ENCODE measurements at places on chromosomes 2 and 18.
A peak's percentile ranks its signal among the peaks of the same experiment; 100 is the strongest.

GRCh38 chr2:239975665-239976064 lies 49.5 kb downstream of the NDUFA10 start:
- DNase-seq, result no peak

- DNase-seq, result no peak
Observed at GRCh38 chr2:197308996-197309690, 1.4 kb downstream of the ANKRD44 start.

DNA sequence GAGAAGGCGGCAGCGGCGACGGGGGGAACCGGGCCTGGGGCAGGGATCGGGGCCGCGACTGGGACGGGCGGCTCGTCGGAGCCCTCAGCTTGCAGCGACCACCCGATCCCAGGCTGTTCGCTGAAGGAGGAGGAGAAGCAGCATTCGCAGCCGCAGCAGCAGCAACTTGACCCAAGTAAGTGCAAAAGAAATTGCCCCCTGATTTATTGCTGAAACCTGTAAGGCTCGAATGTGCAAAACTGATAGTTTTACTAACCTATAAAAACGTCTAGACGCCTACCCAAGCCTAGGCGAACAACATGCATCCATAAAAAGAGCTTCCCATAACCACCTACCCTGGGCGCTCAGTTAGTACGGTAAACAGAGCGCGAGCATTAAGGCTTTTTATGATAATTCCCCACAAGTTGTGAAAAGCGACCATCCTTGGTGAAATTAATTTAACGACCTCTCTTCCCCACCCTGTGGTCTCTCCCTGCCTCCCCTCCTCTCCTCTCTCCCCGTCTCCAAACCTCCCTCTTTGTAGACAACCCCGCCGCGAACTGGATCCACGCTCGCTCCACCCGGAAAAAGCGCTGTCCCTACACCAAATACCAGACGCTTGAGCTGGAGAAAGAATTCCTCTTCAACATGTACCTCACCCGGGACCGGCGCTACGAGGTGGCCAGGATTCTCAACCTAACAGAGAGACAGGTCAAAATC lies 1.0 kb downstream of the HOXD9 start:
- DNase-seq, result no peak

- DNase-seq, result no peak
Observed at GRCh38 chr2:130911996-130912395, 75.3 kb downstream of the ARHGEF4 start.

DNA sequence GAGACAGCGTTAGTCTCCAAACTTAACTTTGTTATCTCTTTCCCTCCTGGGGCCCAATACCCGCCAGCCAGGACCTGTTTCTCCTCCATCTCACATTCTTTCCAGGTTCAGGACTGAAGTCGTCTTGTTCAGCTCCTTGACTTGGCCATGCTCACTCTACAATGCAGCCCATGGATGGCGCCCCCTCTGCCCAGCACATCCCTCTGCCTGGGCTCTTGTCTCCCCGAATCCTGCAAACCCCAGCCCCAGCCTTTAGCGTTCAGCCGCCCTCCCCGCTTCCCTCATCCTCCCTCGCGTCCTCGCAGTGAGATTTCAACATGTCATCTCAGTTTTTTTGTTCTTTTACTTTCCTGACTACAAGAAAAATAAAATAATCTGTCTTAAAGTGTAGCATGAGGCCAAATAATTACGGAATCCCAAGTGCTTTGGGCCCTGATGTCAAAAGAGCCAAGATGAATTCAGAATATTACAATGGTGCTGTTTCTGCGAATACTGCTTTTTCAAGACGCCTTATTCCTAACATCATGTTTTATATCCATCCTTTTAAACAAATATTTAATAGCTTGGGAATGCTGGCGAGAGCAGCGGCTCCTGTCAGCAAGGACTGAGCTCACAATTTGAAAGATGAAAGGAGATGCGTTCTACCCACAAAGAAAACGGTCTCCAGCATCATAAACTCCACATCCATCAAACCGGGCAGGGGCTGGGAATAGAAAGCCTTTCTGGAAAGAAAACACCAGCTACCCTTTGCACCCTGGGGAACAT lies 1.0 kb downstream of the FAM178B start:
- DNase-seq, result no peak

DNA sequence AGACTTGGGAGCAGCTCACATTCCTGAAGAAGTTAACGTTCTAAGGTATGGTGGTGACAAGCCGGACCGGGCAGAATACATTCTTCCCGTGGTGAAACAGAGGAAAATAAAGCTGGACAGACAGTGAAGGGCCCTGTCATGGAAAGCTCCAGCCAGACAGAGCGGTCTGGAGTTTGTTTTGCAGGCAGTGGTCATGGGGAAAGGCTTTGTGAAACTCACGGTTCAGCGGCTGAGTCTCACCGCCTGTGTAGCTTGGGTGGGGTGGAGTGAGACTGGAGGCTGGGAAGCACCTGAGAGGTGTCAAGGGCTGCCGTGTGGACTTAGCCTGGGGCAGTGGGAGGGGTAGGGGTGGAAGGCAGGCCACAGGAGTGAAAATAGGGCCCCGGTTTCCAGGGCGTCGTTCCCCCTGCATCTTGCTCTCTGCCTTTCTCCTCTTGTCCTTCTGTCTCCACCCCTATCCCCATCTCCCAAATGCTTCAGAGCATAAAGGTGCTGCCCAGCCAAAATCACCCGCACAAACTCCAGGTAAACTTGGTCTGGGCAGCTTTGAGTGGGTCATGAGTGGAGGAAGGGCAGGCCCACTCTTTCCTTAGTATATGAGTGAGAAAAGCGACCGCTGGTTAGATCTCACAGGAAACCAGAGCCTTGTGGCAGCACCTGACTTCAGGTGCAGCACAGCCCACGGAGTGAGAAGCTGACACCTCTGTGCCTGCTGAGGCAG lies 11.4 kb upstream of the SLC20A1 start:
- DNase-seq, result no peak

GRCh38 chr18:79549638-79550000 lies 130.0 kb upstream of the CTDP1 start:
- no peak for DNase-seq

DNA sequence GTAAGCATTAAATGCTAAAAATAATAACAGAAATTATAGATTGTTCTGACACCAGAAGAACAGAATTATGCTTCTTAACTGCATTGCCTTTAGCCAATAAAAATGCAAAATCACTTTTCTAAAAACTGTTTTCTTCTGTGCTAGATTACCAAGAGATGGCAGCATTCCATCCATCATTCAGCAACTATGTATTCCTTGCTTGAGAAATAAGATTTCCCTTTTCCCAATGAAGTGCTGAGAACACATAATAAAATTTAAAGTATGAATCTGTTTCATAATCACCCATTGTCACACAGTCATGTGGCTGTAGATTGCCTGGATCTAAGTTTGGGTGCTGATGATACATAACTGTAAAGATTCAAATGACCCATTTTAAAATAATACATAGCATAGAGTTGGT lies 504.2 kb downstream of the TDRD15 start:
- no peak for DNase-seq

DNA sequence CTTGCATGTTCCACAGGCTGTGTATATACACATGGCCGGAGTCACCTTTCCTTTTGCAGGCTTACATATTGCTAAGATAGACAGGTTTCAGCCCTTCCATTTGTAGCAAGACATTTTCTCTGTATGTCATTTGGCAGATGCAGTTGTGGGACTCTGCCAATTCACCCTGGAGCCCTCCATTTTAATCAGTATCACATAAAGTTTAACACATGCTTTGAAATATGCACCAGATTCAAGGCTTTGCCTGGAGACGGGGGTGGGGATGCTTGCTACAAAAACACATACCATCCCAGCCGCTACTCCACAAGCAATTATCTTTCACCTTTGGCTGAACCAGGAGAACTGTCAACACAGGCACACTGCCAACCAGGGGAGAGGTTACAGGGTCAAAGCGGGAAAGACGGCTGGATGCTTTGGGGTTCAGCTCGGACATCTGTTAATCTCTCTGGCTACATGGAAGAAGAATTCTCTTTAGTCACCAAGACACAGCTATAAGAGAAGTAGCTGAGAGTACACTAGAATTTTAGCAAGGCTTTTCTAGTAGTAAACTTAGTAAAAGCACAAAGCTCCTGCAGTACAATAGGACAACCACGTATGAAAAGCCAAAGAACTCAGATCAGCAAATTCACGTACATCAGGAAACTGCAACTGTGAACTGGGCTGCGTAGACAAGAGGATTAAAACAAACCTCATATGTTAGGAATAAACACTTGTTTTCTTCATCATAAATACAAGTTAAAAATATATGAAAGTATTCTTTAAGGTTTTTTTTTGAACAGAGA lies 130.9 kb downstream of the EXOC6B start:
- peak; percentile 40 for DNase-seq

DNA sequence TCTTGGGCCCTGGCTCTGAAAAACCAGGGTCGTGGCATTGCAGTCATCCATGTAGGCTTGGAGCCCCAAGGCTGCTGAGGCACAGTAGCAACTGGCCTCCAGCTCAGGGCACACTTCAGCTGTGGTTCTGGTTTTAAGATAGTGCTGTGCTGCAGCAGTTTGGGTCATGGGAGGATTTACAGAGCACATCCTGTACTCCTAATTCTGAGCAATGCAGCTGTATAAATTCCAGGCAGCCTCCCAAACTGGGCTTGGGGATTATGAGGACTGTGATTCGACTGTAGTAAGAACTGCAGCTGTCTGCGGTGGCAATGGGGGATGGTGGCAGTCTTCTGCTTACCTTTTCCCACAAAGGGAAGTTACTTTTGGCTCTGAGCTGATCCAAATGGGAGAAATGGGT lies 536.3 kb upstream of the GCFC2 start:
- no peak for DNase-seq

DNA sequence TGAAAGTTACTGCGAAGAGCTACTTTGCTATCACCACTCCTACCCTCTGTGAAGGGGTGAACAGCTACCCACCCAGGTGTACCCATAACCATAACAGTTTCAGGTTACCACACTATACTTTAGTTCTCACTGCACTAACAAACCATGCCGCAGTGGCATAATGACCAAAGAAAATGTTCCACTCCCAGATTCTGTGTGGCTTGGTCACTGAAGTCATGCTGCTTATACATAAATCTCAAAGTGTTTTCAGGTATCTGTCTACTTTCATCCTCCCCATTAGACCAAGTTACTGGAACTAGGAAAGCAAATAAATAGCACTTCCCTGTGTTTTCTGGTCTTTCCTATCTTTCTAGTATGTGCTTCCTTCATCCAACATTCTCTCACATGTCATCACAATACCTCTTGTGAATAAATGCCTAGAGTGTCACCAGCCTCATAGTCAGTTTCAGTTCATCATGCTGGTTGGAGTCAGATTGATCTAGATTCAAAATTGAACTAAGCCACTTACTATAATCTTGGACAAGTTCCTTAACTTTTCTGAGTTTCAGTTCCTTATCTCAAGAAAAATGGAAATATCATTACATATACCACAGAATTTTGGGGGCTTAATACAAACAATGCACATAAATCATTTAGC lies 293.6 kb downstream of the FSIP2 start:
- no peak for DNase-seq

GRCh38 chr18:37383036-37383785 lies 182.4 kb downstream of the CELF4 start:
- DNase-seq, result no peak

GRCh38 chr18:25289001-25289631 lies 62.9 kb downstream of the ZNF521 start:
- peak; percentile 51 for DNase-seq

DNA sequence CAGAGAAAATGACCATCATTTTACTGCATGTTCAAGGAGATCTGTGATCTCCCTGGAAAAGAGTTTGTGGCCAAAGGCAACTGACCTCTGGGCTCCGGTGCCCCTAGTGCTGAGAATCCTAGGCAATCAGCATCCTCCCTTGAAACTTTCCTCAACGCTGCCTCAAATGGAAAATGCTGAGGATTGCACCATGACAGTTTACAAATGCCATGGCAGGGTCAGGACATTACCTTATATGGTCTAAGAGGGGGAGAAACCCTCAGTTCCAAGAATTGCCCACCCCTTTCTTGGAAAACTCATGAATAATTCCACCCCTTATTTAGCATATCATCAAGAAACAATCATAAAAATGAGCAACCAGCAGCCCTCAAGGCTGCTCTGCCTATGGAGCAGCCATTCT lies 48.3 kb downstream of the ALPK2 start:
- no peak for DNase-seq

DNA sequence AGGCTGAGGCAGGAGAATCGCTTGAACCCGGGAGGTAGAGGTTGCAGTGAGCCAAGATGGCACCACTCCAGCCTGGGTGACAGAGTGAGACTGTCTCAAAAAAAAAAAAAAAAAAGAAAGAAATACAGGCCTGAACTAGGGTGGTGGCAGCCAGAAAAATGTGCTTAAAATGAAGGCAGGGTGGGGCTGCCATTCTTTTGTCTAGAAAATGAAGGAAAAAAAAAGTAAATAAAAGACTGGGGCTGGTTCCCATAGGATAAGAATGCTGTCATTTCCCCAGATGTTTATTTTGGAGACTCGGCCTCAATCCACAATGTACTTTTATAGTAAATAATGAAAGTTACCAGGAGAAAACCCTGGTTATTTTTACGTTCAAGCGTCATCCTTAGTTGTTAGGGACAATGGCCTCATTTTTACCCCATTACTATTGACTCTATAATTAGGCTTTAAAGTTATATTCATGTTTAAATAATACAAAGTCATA lies 58.9 kb downstream of the ATP8B1 start:
- no peak for DNase-seq

DNA sequence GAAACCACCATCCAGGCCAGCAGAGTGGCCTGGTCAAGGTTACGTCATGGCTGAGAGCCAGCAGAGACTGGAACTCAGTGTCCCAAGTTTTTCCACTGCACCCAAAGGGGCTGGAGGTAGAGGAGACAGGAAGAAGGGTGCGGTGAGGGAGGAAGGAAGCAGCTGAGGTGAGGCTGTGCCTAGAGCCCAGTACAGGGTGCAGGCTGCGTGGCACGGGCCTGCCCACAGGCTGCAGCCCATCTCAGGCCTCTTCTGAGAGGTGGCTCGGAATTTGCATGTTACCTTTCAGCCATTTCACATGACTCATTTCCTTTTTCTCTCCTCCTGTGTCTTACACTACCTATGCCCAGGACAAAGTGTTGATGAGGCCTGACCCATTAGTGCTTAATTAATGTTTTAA lies 13.7 kb upstream of the MGAT4A start:
- DNase-seq, result no peak

GRCh38 chr2:45283764-45284620 lies 274.7 kb upstream of the SIX2 start:
- DNase-seq, result no peak

GRCh38 chr2:217218269-217219163 lies 358.7 kb upstream of the TNP1 start:
- DNase-seq, result no peak
